Central memory CD4-positive, alpha-beta T cell (primary cell): ENCODE measurements at places on chromosomes 3 and 15.

- no peak for DNase-seq
These were observed 17.2 kb downstream of the PLXNA1 start for GRCh38 chr3:127000119-127000518.

DNA sequence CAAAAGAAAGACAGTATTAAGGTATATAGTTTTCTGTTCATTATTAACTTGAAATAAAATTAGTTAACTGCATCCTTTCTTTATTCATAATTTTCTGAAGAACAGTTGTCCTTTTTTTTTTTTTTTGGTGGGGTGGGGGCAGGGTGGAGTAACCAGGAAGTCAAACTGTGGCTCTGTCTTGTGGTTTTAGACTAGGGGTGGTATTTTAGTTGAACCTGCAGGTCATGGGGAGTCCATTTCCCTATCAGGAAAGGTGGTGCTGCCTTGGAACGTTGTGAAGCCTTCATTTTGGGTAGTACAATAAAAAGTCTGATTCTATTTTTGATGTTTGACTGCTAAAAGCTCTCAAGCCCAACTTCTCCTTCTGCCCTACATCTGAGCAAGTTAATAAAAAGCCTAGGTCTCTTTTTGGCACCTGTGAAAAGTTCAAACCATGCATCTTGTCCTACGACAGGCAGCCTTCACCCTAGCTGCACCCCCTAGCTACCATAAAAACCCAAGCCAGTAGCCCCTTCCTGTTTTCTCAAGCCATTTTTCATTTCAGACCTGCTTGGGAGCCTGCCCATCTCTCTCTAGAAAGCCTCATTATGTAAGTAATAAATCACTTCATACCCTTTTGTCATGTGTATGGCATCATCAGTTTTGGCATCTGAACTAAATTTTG is 31.2 kb upstream of the RIOX2 start:
- peak; percentile 26 for DNase-seq

GRCh38 chr3:187778726-187779125 is 33.5 kb upstream of the BCL6 start:
- DNase-seq = no peak

GRCh38 chr15:42954291-42954690 is 33.7 kb upstream of the TTBK2 start:
- DNase-seq = no peak

DNA sequence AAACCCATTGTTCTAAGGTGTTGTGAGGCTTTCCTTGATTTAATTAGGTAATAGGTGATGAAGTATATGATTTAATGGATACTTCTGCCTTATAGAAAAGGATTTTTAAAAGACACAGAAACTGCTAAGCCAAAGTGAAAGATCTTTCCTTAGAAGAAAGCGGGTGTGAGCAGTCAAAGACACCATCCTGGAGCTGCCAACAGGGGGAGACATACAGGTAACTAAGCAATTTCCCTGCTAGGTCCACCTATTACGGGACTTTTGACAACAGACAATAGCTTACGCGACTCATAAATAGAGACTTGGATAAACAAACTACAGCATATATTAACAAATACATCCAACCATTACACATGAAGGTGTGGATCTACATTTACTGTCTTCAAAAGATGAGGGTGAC is 669.5 kb downstream of the SQOR start:
- DNase-seq = no peak

- DNase-seq = no peak
These were observed 1.7 kb downstream of the SEMA5B start for GRCh38 chr3:123025642-123026521.

GRCh38 chr3:171396048-171396447 is 64.2 kb downstream of the TNIK start:
- DNase-seq = no peak

DNA sequence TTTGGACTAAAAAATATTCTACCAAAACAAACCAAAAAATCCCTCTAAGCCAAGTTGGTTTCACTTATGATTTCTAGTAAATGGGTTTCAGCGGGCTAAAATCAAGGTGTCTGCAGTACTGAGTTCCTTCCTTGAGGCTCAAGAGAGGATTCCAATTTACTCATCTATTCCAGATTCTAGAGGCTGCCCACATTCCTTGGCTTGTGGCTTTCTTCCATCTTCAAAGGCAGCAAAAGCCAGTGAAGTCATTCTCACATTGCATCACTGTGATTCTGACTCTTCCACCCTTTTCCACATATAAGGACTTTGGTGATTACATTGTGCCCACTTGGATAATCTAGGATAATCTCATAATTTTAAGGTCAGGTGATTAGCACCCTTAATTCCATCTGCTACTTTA is 48.1 kb downstream of the DPPA2 start:
- DNase-seq = no peak

GRCh38 chr15:63288778-63289378 is 11.5 kb downstream of the APH1B start:
- DNase-seq = peak; percentile 35

DNA sequence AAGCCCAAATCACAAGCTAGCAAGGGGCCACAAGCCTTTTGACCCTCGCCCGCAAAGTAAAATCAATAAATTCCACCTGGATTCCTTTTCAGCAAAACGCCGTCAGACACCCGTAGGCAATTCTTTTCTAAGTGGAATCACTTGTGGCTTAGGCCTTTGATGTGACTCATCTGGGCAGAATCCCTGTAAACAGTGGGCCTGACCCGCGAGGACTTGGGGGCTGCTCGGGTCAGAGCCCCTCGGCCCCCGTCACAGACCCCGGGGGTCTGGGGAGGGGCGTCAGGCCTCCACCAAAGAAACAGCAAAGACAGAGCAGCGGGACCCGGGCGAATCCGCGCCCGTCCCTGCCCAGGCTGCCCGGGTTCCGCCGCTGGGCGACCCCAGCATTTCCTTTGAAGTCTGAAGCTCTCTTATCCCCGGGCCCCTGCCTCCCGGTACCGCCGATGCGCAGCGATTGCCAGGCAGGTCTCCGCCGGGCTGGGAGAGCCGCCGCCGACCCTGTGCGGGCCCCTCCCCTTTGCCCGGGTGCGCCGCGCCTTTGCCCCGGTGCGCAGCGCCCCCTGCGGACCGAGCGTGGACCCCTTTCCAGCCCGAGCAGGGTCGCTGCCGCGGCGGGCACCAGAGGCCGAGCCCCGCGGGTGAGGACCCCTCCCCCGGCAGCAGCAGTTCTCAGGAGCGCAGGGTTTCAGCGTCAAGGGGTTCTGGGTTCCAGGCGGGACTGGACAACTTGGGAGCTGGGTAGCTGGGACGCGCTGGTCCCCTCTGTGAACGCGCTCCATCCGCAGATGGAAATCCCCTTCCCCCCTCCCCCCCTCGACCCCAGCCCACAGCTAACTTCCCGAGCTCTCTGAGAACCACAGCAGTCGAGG is 178.3 kb downstream of the UACA start:
- peak; percentile 5 for DNase-seq

GRCh38 chr3:23953523-23953922 is 8.4 kb downstream of the NR1D2 start:
- DNase-seq = no peak

GRCh38 chr15:63968700-63969099 is 77.6 kb downstream of the DAPK2 start:
- DNase-seq = no peak

- DNase-seq = peak; percentile 12
These were observed 1.7 kb upstream of the CCR8 start for GRCh38 chr3:39327746-39328349.

GRCh38 chr15:27176785-27177406 is 205.9 kb downstream of the GABRG3 start:
- no peak for DNase-seq

- no peak for DNase-seq
These were observed 603 bp downstream of the PLEKHO2 start for GRCh38 chr15:64842096-64842939.

GRCh38 chr15:68022061-68022460 is 32.1 kb upstream of the PIAS1 start:
- no peak for DNase-seq

DNA sequence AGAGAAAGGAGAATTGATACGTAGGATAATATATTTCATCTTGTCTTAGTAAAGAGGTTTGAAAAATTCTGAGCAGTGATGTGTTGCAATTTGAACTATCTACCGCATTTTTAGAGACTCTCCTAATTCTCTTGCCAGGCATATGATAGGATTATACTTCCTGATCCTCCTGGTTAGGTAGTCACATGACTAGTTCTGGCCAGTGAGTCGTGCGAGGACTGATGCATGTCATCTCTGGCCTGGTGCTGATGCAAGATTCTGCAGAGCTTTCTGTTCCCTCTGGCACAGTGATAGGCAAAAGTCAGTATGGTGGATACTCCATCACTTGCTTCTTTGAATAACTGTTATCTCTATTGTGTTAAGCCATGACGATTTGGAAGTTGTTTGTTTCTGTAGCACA is 277.6 kb upstream of the NAALADL2 start:
- no peak for DNase-seq

DNA sequence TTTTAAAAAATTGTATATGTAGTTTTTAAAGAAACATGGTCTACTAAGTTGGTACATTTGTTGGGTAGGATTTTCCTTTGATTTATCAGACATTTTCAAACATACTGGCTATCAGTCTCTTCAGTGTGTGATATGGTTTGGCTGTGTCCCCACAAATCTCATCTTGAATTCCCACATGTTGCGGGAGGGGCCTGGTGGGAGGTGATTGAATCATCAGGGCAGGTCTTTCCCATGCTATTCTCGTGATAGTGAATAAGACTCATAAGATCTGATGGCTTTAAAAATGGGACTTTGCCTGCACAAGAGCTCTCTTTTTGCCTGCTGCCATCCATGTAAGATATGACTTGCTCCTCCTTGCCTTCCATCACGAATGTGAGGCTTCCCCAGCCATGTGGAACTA is 121.9 kb downstream of the ABI3BP start:
- no peak for DNase-seq
